ENCODE measurements at places on chromosomes 3 and 15. TPM values are rescaled to one million over a fixed set of nuclear protein-coding genes. Genes with fewer than 3 reads are reported as not detected.

DNA sequence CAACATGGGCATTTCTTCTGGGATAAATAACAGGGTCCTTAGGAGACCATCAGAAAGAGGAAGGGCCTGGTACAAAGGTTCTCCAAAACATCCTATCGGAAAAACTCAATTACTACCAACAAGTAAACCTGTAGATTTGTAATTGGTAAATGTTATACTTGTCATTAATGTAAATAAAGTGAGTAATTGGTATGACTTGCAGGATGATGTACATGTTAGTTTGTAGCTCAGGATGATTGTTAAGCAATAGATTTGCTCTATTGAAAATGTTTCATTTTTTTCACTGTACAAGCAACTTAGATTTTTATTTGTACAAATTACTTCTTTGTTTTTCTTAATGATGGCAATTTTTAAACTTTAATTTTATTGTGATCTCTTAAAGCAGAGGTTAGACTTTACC, 3.8 kb upstream of the SCG5 start:
- no peak overlapping the region for H3K4me3 ChIP-seq
- no peaks in the 10 kb centered on the region for H3K4me1 ChIP-seq
- DNase-seq: no peak
- H3K27ac ChIP-seq: no peak overlapping the region

DNA sequence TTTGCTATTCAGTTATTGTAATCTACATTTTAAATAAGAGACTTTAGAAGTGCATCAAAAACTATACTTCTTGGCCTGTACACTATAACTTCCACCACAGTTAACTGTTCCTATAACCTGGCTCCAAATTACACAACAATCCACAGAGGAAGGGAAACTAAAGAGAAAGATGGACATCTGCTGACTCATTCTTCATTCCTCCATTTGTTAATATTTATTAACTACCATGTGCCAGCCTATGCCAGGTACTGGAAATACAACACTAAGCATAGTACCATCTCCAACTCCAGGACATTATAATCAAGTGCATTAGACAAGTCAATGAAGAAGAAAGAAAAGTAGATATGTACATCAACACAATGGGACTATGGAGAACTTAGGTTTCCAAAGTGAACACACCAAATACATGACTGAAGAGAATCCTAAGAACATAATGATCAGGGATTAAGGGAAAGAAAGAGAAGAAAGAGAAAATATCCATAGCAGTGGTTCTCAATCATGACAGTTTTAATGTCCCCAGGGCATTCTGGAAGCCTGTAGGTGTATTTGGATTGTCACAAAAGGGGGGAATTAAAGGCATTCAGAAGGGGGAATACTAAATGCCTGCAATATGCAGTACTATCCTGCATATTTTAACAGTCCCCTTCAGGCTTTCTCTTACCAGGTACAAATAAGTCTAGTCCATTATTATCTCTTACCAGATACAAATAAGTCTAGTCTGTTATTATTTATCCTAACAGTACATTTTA, 8.9 kb downstream of the ICE2 start:
- H3K4me3 ChIP-seq: no peak overlapping the region
- no peak overlapping the region for H3K27ac ChIP-seq
- no peak for DNase-seq

SELENOK gene
- 56.5 TPM for total RNA-seq

MUSTN1 gene
- 3.0 TPM for total RNA-seq

- no peak for DNase-seq
- H3K27me3 ChIP-seq: no peaks in the 10 kb centered on the region
- no peaks in the 10 kb centered on the region for H3K4me1 ChIP-seq
- no peak overlapping the region for H3K27ac ChIP-seq
These were observed 494.5 kb downstream of the DIPK2A start for GRCh38 chr3:144466114-144466513.

GRCh38 chr3:158718490-158719170, 13.6 kb downstream of the RARRES1 start:
- H3K4me1 ChIP-seq: peaks cover 13% of the 10 kb centered on the region
- peaks cover 10% of the 10 kb centered on the region for H3K36me3 ChIP-seq

DNA sequence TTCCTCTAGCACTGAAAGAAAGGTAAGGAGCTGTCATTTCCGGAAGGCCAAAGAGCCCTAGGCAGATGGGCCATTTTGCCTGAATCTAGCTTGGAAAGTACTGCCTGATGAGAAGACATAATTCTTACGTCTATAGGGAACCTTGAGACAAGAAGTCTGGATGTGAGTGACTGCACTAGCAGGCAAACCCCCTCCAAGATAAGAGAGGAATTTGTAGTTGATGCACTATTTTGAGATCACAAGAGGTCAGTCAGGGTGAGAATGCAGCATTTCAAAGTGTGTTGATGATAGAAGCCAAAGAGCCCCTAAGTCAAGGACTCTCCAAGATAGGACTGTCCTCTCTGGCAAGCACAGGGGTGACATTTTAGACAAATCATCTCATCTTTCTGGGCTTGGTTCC, 99.2 kb downstream of the HES1 start:
- no peaks in the 10 kb centered on the region for H3K4me1 ChIP-seq
- H3K36me3 ChIP-seq: no peaks in the 10 kb centered on the region
- no peak overlapping the region for H3K27ac ChIP-seq
- no peak for DNase-seq
- no peak overlapping the region for H3K4me3 ChIP-seq

- DNase-seq: no peak
- H3K36me3 ChIP-seq: peaks cover 48% of the 10 kb centered on the region
- no peak overlapping the region for H3K4me3 ChIP-seq
- no peaks in the 10 kb centered on the region for H3K27me3 ChIP-seq
These were observed 9.5 kb downstream of the TADA3 start for GRCh38 chr3:9782770-9783169.

DNA sequence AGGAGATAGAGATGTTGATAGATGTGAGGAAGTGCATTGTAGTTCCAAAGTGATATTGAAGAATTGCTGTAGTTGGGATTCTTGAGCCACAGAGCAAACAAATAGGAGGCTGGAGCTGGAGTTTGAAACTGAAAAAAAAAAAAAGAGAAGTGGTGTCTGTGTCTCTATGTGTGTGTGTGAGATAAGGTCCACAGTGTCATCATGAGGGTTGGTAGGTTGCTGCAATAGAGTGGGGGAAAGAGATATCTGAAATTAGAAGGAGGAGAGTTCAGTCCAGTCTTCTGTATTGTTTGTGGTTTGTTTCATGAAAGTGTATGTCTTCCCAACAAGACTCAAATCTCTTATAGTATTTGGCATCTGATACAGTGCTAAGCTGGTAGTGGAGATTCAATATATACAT, 37.3 kb upstream of the CACNA1D start:
- H3K4me3 ChIP-seq: no peak overlapping the region
- peaks cover 18% of the 10 kb centered on the region for H3K27me3 ChIP-seq
- H3K4me1 ChIP-seq: no peaks in the 10 kb centered on the region
- DNase-seq: no peak

GUCA1C gene
- total RNA-seq: not detected

DNA sequence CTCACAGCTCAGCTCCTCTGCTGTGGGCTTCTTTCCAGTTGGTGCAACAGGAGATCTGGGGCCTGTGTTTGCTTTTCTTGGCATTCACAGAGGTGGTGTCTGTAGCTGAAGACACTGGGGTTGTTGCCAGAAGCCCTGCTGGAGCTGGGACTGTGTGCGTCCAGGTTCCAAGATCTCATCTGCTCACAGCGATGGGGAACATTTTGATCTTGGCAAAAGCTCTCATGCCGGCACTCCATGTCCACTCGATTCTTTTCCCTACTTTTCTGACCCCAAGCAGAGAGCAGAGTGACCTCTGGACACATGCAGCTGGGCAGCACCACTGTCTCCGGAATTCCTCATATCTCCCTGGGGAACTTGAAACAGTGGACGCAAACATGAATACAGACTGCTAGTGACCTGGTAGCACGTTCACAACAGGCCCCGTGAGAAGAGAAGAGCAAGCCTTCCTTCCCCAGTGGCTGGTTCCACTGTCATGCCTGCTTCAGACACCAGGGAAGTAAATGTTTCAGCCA, 36.1 kb upstream of the MECOM start:
- H3K27me3 ChIP-seq: peaks cover 19% of the 10 kb centered on the region
- no peaks in the 10 kb centered on the region for H3K36me3 ChIP-seq
- no peaks in the 10 kb centered on the region for H3K4me1 ChIP-seq
- H3K4me3 ChIP-seq: no peak overlapping the region

GRCh38 chr3:98574132-98574531, 19.3 kb downstream of the CPOX start:
- no peak for DNase-seq
- peak overlapping the region; percentile 82 for H3K27ac ChIP-seq
- H3K4me3 ChIP-seq: peak overlapping the region; percentile 3
- H3K27me3 ChIP-seq: no peaks in the 10 kb centered on the region

DNA sequence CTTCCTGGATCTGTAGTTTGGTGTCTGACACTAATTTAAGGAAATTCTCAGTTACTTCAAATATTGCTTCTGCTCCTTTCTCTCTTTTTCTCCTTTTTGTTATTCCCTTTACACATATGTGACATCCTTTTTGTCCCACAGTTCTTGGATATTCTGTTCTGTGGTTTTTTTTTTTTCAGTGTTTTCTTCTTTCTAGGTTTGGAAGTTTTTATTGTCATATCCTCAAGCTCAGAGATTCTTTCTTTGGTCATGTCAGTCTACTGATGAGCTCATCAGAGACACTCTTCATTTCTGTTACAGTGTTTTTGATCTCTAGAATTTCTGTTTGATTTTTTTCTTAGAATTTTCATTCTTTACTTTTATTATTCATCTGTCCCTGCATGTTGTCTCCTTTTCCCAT, 140.5 kb downstream of the SPATA16 start:
- DNase-seq: no peak
- H3K4me3 ChIP-seq: no peak overlapping the region
- no peaks in the 10 kb centered on the region for H3K27me3 ChIP-seq
- H3K4me1 ChIP-seq: no peaks in the 10 kb centered on the region
- H3K27ac ChIP-seq: no peak overlapping the region

DNA sequence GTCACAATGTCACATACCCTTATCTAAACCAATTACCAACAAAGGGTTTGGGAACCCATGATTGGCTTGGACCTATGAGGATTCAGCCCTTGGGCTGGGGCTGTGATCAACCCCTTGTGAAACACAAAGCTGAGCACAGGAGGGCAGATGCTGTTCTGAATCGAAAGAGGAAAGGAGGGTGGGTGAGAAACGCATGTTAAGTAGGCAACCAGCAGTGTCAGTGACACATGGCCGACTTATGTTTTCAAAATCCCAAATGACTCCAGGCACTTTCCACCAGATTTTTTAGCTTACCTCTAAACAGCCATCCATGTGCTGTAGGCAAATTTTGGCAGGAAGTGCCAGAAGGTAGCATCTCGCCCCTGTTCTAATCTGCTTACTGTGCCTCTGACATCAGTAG, 34.1 kb upstream of the KLHL25 start:
- no peak overlapping the region for H3K4me3 ChIP-seq
- H3K27ac ChIP-seq: no peak overlapping the region
- no peak for DNase-seq
- peaks cover 10% of the 10 kb centered on the region for H3K27me3 ChIP-seq
- H3K36me3 ChIP-seq: no peaks in the 10 kb centered on the region

GRCh38 chr3:120516136-120516535, 65.3 kb upstream of the FSTL1 start:
- no peak for DNase-seq
- H3K4me3 ChIP-seq: no peak overlapping the region
- no peaks in the 10 kb centered on the region for H3K4me1 ChIP-seq
- H3K27me3 ChIP-seq: peaks cover 22% of the 10 kb centered on the region
- no peaks in the 10 kb centered on the region for H3K36me3 ChIP-seq

GRCh38 chr15:93631958-93632618, 543.1 kb upstream of the RGMA start:
- H3K27me3 ChIP-seq: no peaks in the 10 kb centered on the region
- no peak overlapping the region for H3K4me3 ChIP-seq
- no peak overlapping the region for H3K27ac ChIP-seq

GRCh38 chr3:69370901-69371301, 15.0 kb downstream of the FRMD4B start:
- H3K36me3 ChIP-seq: no peaks in the 10 kb centered on the region
- no peak overlapping the region for H3K27ac ChIP-seq
- no peak for DNase-seq
- H3K27me3 ChIP-seq: peaks cover 16% of the 10 kb centered on the region
- no peak overlapping the region for H3K4me3 ChIP-seq

- H3K27ac ChIP-seq: peak overlapping the region; percentile 94
- H3K27me3 ChIP-seq: no peaks in the 10 kb centered on the region
- H3K4me3 ChIP-seq: no peak overlapping the region
- DNase-seq: peak; percentile 71
These were observed 112.7 kb downstream of the KLF13 start for GRCh38 chr15:31439328-31439727.

- no peaks in the 10 kb centered on the region for H3K4me1 ChIP-seq
- H3K36me3 ChIP-seq: no peaks in the 10 kb centered on the region
- H3K4me3 ChIP-seq: no peak overlapping the region
These were observed 1090.2 kb downstream of the FHIT start for GRCh38 chr3:60160822-60161748.

DNA sequence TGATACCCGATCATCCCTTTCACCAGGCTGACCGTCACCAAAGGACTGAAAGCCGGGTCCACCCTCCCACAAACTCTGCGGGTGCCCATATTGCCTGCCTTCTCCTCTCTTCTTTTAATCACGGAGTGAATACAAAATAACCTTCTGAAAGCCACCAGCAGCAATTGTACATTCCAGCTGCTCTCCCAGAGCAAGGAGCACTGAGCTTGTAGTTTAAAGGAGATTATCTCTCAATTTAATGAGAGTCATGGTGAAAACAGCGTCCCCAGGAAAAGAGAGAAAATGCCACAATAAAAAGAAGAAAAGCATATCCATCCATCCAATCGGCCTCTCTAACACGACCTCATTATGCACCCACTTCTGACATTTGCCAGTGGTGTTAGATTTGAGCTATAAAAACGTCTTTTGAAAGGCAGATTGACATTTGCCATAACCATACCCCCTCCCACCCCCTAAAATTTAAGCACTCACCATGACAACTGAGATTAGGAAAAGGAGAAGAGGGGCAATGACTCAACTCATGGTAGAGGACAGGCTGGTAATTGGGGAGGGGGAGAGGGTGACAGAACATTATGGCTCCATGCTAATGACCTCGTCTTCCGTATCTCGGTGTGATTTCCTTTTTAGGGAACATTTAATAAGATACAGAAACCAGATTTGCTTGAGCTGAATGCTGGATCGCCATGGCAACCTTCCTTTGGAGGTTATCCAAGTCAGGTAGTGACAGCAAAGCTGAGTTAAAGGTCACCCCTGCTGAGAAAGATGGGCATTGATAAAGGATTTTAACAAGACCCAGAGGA, 106.2 kb downstream of the ST8SIA2 start:
- no peaks in the 10 kb centered on the region for H3K36me3 ChIP-seq
- no peak overlapping the region for H3K27ac ChIP-seq
- DNase-seq: no peak
- H3K27me3 ChIP-seq: peaks cover 31% of the 10 kb centered on the region

DNA sequence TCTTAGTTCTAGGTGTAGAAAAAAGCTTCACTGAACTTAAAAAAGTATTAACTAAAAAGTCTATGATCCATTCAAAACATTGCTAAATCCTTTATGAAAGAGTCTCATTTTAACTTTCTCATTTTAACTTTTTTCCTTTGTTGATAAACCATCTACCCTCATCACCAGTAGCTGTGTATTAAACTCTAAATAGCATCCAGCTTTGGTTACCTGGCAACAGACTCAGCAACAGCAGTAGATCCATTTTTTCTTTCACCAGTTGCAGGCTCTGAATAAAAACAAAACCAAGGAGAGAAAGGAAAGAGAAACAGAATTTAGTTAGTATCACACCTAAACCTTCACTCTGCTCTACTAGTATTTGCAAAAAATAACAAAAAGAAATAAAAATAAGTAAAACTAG, 51.6 kb downstream of the TP53BP1 start:
- peaks cover 6% of the 10 kb centered on the region for H3K36me3 ChIP-seq
- no peaks in the 10 kb centered on the region for H3K27me3 ChIP-seq
- H3K4me1 ChIP-seq: peaks cover 15% of the 10 kb centered on the region
- DNase-seq: no peak
